ENCODE measurements at places on chromosomes 1 and 21.

DNA sequence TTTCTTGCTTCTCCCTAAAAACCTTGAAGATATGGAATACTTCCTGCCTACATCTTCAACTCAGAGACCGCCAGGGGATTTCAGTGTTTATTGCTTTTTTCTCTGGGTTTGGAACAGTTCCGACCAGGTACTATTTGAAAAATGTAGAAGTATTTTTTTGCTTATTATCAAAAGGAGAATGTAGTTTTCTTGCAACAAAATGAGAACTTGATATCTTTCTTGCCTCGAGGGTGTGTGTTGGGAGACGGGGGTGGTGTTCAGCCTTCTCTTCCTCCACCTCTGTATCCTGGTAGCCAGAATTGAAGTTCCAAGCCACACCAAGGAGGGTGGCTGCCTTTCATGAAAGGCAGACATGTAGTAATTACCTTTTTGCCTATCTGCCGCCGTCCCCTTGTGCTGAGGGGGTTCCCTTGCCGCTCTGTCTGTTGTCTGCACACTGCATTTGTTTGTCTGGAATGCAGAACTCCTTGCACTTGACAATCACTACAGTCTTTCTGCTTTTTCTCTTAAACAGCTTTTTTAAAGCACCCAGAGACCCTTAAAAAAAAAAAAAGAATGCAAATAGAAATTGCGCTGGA is 212.1 kb downstream of the PBX1 start:
- no peak for DNase-seq

DNA sequence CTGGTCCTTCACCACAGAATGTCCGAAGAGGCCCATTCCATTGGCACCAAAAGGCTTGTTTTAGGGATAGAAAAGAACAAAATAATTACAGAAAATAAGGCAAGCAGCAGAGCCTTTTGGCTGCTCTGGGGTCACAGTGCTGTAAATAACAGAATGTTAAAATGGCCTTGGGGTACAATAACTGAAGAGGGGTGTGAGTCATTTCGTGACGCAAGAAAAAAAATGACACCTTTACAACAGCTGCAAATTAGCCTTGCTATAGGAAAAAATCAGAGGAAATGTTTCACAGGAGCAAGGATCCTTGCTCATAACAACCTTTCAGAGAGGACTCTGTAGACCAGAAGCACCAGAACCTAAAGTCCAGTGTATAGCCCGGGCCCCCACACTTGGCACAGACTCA is 483.4 kb downstream of the OMA1 start:
- DNase-seq, result no peak

GRCh38 chr1:60502506-60502905 is 428.9 kb upstream of the C1orf87 start:
- no peak for DNase-seq

DNA sequence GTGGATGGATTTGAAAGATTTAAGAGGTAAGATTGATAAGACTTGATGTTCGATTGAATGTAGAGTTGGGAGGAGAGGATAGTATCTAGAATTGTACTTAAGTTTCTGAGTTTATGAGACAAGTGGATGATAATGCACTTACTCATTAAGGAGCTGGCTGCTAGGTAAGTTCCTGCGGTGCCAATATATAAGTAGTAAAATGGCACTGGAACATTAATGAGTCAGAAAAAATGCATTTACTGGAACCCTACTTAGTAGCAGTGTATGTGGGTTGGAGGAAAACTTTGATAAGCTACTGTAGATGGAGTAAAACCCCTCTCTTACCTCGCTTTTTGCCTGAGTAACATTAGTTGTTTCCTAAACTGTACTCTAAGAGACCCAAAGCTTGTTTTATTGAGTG is 68.2 kb downstream of the ZFYVE9 start:
- DNase-seq, result no peak
